ENCODE measurements at places on chromosomes 3 and 15. TPM values are rescaled to one million over a fixed set of nuclear protein-coding genes. Genes with fewer than 3 reads are reported as not detected.

Gene CPN2
- total RNA-seq, result not detected

DNA sequence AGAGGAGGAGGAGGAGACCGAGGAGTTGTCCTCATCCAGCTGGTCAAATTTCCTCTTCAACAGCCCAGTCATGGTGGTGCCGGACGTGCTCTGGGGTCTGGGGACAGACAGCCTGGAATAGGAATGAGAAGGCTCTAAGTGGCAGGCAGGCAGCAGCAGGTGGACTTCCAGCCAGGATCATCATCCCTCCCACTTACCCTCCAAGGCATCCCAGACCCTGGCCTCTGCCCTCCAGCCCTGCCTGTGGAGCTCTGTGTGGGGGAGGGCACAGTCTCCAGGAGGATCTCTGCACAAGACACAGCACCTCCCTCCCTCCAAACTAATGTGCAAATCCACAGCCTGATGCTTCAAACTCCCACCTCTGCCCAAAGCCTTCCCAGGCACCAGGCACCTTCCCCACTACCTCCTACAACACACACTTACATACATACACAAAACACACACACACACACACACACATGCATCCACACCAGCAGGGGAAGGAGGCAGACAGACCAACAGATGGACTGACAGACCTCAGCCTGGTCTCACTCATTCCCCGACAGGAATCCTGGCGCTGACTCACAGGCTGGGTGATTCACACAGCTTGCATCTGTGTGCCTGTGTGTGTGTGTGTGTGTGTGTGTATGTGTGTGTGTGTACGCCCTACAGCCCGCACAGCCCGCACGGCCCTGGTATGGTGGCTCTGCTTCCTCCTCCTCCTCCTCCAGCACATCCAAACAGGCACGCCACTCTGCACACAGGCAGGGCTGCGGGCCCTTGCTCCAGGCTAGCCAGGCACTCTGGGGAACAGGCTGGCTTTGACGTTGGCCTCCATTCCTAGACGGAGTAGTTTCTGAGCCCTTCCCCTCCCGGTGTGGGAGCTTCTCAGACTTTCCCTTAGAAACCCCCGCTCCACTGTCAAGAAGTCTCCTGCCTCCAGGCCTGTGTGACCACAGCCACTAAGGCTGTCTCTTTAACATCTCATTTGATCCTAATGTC is 6.5 kb downstream of the CSRNP1 start:
- peaks cover 65% of the 10 kb centered on the region for H3K4me1 ChIP-seq
- peak overlapping the region; percentile 71 for H3K4me3 ChIP-seq
- no peaks in the 10 kb centered on the region for H3K27me3 ChIP-seq
- peak; percentile 87 for DNase-seq

DNA sequence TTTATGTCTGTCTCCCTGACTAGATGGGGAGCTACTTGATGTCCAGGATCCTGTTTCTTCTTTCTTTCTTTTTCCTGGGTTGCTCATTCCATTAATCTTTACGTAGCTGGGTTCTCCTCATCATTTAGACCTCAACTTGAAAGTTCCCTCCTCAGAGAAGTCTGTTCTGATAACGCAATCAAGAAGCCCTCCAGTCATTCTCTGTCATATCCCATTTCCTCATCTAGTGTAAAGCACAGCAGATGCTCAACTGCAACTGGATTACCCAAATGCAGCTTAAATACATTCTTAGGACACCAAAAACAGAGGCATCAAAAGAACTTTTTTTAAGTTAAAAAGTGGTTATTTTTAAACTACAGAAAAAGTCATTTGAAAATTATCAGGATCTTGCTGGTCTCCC is 51.7 kb upstream of the ST3GAL6 start:
- no peak for DNase-seq
- no peaks in the 10 kb centered on the region for H3K36me3 ChIP-seq
- no peak overlapping the region for H3K4me3 ChIP-seq

GRCh38 chr3:70342149-70342548 is 29.7 kb upstream of the MDFIC2 start:
- H3K27me3 ChIP-seq, result no peaks in the 10 kb centered on the region
- no peak overlapping the region for H3K27ac ChIP-seq
- no peaks in the 10 kb centered on the region for H3K36me3 ChIP-seq
- no peaks in the 10 kb centered on the region for H3K4me1 ChIP-seq

DNA sequence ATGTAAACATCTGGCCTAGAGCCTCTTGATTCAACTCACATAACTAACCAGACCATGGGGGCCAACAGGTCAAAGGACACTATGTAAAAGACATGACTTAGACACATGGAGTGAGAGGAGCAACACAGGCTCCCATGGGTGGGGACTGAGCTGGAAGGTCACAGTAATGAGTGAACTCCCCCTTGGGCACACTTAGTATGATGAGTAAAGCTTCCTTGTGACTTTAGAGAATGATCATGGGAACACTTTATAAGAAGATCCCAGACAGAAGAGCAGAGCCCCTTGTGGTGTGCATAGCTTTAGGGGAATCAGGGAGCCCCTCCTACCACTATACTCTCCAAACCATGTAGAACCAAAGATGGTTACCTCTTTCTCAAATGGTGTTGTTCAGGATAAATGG is 10.2 kb downstream of the GCSAM start:
- peaks cover 49% of the 10 kb centered on the region for H3K4me1 ChIP-seq
- peaks cover 43% of the 10 kb centered on the region for H3K36me3 ChIP-seq
- H3K27me3 ChIP-seq, result no peaks in the 10 kb centered on the region

DNA sequence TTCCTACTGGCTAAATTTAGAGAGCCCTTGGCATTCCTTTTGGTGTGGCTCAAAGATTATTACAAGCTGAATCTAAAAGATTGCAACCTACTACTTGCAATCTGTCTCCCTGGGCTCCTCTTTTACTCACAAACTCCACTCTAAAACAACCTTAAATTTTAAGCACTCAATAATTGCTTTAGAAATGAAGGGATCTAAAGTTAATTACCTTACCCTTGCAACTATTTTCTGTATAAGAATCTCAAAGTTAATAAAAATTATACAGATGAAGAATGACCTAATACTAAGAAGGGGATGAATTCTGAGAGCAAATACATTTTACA is 60.2 kb downstream of the ESYT3 start:
- H3K27me3 ChIP-seq, result peaks cover 5% of the 10 kb centered on the region
- H3K27ac ChIP-seq, result no peak overlapping the region
- DNase-seq, result no peak
- peaks cover 5% of the 10 kb centered on the region for H3K36me3 ChIP-seq

Gene XIRP1
- 1.0 TPM for total RNA-seq

GRCh38 chr15:95590533-95591044 is 739.9 kb upstream of the NR2F2 start:
- peaks cover 3% of the 10 kb centered on the region for H3K27me3 ChIP-seq
- no peaks in the 10 kb centered on the region for H3K4me1 ChIP-seq
- no peak overlapping the region for H3K27ac ChIP-seq
- DNase-seq, result no peak

DNA sequence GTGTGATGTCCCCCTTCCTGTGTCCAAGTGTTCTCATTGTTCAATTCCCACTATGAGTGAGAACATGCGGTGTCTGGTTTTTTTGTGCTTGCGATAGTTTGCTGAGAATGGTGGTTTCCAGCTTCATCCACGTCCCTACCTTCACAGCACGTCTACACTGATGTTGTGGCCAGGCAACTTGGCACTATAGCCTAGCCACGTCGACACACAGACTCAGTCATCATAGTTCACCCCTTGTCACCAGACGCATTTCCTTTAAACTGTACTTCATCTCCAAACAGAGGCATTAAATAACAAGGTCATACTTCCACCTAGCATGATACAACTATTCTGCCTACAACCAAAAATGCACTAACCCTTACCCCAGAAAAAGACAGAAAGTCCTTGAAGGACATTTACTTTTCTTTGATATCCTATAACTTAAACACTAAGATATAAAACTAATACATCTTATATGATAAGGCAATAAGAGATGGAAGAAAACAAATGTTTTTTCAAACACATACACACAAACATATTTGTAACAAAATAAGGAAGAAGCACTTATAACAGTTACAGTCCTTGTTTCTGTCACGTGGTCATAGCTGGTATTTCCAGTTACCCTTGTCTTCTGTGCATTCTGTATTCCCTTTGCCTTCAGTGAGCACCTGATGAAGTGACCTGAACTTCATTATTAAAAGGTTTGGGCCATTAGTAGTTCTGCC is 121.4 kb downstream of the KLF13 start:
- H3K4me1 ChIP-seq, result peaks cover 24% of the 10 kb centered on the region
- DNase-seq, result no peak
- H3K4me3 ChIP-seq, result no peak overlapping the region
- no peaks in the 10 kb centered on the region for H3K27me3 ChIP-seq
- H3K27ac ChIP-seq, result no peak overlapping the region
- no peaks in the 10 kb centered on the region for H3K36me3 ChIP-seq

DNA sequence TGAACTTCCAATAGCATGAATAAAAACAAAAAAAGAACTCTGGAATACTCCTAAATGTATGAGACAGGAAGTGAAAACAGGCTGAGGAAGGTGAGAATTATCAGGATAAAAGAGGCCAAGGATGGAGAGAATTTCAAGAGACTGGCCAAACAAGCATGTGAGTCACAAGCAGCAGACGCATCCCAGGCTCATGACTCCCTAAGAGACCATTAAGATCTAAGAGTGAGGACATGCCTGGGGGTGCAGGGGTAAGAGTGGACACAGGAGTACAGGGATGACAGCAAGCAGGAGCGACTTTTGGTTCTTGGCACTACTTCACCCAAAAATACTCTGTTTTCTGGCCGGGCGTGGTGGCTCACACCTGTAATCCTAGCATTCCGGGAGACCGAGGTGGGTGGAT is 7.1 kb downstream of the SCAMP2 start:
- no peak for DNase-seq
- H3K4me1 ChIP-seq, result peaks cover 77% of the 10 kb centered on the region
- no peaks in the 10 kb centered on the region for H3K27me3 ChIP-seq
- H3K27ac ChIP-seq, result peak overlapping the region; percentile 47
- no peak overlapping the region for H3K4me3 ChIP-seq

Gene TRPM7
- 44.5 TPM for total RNA-seq

DNA sequence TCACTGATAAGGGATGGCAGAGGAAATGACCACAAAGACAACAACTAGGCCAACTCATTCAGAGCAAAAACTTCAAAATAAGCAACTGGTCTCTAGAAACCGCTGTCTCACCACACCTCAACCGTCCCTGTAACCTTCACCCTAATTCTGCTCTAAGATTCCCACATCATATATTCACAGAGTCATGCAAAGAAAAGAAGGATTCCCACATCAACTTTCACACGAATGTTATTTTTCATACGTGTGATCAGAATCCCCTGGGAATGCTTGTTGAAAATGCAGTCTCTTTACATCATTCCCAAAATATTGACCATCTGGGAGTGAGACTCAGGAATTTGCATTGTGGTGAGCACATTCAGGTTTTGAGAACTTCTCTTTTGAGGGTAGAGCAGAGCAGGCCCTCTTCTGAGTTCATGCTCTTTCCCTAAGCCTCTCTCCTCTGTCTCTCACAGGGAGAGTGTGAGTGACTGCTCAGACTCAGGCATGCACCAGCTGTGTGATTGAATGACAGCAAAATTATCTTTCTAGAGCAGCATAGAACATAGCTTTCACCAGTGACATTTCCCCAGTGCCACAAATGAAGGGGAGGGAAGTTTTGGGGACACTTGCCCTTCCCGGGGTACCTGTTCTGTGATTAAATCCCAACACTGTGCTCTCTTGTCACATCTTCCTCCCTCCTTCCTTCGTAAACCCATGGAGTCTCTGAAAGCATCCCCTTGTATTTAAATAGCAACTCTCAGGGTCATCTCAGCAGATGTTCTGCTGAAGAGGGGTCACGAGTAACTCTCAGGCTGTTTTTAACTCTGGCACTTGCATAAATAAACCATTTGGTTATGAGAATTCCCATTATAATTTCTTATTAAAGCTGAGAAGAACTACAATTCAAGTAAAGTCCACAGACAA is 170.9 kb downstream of the PLCL2 start:
- peaks cover 30% of the 10 kb centered on the region for H3K4me1 ChIP-seq
- H3K36me3 ChIP-seq, result peaks cover 70% of the 10 kb centered on the region
- H3K4me3 ChIP-seq, result peak overlapping the region; percentile 20
- peak; percentile 73 for DNase-seq
- H3K27me3 ChIP-seq, result no peaks in the 10 kb centered on the region

DNA sequence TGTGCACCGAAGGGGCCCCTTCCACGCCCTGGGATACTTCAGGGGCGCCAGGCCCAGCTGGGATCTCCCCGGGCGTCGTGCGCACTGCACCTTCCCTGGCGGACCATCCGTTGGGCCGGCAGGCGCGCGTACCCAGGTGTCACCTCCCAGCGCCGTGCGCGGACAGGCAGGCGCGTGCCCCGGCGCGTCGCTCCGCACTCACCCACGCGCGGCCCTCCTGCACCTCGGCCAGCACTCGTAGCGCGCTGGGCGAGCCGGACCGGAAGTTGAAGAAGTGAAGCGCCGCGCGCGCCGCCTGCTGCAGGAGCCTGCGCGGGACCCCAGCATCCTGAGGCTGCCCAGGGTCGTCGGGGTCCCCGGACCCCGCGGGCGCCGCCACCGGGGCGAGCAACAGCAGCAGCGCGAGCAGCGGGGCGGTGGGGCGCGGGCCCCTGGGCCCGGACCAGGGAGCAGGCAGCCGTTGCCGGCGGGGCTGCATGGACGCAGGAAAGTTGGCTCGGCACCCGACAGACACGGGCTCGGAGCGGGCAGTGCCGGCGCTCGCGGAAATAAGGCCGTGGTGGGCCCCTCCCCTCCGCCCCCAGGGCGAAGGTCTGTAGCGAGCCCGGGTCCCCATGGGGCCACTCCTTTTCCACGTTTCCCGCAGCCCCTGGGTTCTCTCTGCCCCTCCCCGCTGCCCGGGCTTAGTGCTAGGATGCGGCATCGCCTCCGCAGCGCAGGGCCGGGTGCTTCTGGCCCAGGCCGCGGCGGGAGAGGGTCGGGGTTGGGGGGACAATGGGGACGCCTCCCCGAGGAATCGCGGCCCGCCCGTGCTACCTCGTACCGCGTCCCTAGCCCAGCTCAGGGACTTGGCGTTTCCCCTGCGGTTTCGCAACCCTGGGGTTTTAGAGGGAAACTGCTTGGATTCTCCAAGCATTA is at the start of gene RARRES1:
Gene RARRES1 (minus strand): TSS at position 520 of the 918 bp plus-strand sequence. CDS start 42 bp downstream, at position 478.
- H3K36me3 ChIP-seq, result peaks cover 2% of the 10 kb centered on the region
- DNase-seq, result peak; percentile 52
- H3K27me3 ChIP-seq, result peaks cover 2% of the 10 kb centered on the region
- H3K4me3 ChIP-seq, result peak within 1 kb of the TSS; percentile 40

Gene COL6A6
- total RNA-seq, result not detected

GRCh38 chr15:39625451-39625850 is 44.6 kb downstream of the THBS1 start:
- H3K4me3 ChIP-seq, result peak overlapping the region; percentile 62
- no peak for DNase-seq
- H3K27me3 ChIP-seq, result no peaks in the 10 kb centered on the region
- H3K4me1 ChIP-seq, result peaks cover 86% of the 10 kb centered on the region

Gene ADCY5
- not detected for total RNA-seq

GRCh38 chr15:26182441-26182840 is 319.3 kb upstream of the ATP10A start:
- no peaks in the 10 kb centered on the region for H3K27me3 ChIP-seq
- H3K4me3 ChIP-seq, result no peak overlapping the region
- no peak for DNase-seq
- H3K4me1 ChIP-seq, result no peaks in the 10 kb centered on the region
- no peak overlapping the region for H3K27ac ChIP-seq

DNA sequence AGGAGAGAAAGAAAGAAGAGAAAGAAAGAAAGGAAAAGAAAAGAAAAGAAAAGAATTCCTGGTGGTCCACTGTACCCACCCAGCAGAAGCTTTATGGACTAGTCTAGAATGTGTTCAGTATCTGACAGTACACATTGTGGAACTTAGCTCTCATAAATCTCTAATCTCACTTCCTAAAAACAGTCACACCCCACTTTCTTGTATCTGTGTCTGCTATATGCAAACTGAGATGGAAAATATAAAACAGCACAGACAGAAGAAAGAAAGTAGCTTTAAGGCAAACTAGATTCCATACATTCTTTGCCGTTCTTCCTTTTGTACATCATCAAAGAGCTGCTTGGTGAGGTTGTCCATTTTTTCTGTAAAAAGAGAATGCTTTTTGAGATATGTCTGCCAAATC is 41.1 kb upstream of the GNB5 start:
- DNase-seq, result no peak
- H3K36me3 ChIP-seq, result peaks cover 1% of the 10 kb centered on the region
- no peaks in the 10 kb centered on the region for H3K27me3 ChIP-seq

Gene LYZL4
- total RNA-seq, result not detected

Gene CYP1A2
- total RNA-seq, result not detected

All from activated CD8-positive, alpha-beta memory T cell treated with anti-CD3 and anti-CD28 coated beads, Interleukin-2, amount 10 ng/mL, durations not matched to agents 7 days and 5 days (primary cell).